LHCN-M2 (cell line): ENCODE measurements at places on chromosomes 6 and 20. TPM values are rescaled to one million over a fixed set of nuclear protein-coding genes. Genes with fewer than 3 reads are reported as not detected.

RRAGD gene
- total RNA-seq: 0.06 and 0.63 TPM in 2 replicates

ENPP5 gene
- 1.3 and 2.2 TPM in 2 replicates for total RNA-seq

CLVS2 gene
- total RNA-seq: under 0.01 TPM in 2 replicates

PRKN gene
- 1.7 and 2.4 TPM in 2 replicates for total RNA-seq

LY6G6D gene
- not detected in 2 replicates for total RNA-seq
